Smooth muscle cell of bladder (primary cell): ENCODE measurements at places on chromosomes 1 and 21. TPM values are rescaled to one million over a fixed set of nuclear protein-coding genes. Genes with fewer than 3 reads are reported as not detected.

NBPF4 gene
- total RNA-seq, result not detected in 2 replicates

RSRP1 gene
- 124 and 143 TPM in 2 replicates for total RNA-seq

RAB25 gene
- not detected in 2 replicates for total RNA-seq

FABP3 gene
- 58.3 and 116 TPM in 2 replicates for total RNA-seq

SH3BGR gene
- 1.6 and 1.8 TPM in 2 replicates for total RNA-seq

KIF17 gene
- 0.71 and 2.9 TPM in 2 replicates for total RNA-seq

SLC1A7 gene
- total RNA-seq, result 1.00 and 5.8 TPM in 2 replicates
